Smooth muscle cell of bladder (primary cell): ENCODE measurements at places on chromosomes 2 and 18. TPM values are rescaled to one million over a fixed set of nuclear protein-coding genes. Genes with fewer than 3 reads are reported as not detected.

ST6GAL2 gene
- under 0.01 and 1.1 TPM in 2 replicates for total RNA-seq

COL6A3 gene
- total RNA-seq: 2,030 and 2,143 TPM in 2 replicates

BOLA3 gene
- total RNA-seq: 21.0 and 21.7 TPM in 2 replicates

DSEL gene
- 43.2 and 60.6 TPM in 2 replicates for total RNA-seq

PDCD1 gene
- not detected in 2 replicates for total RNA-seq

AGAP1 gene
- 6.5 and 10.8 TPM in 2 replicates for total RNA-seq

TANC1 gene
- total RNA-seq: 16.3 and 20.2 TPM in 2 replicates

SERPINB10 gene
- not detected in 2 replicates for total RNA-seq

PLA2R1 gene
- 7.5 and 10.0 TPM in 2 replicates for total RNA-seq

CPO gene
- total RNA-seq: 0.09 TPM in 1 of 2 replicates, not detected in the other

ACKR3 gene
- total RNA-seq: 23.9 and 44.9 TPM in 2 replicates

DSC3 gene
- 0.09 and 0.14 TPM in 2 replicates for total RNA-seq

G6PC2 gene
- total RNA-seq: not detected in 2 replicates
